Ecto neural progenitor cell (in vitro differentiated cells): ENCODE measurements at places on chromosomes 7 and 10.

DNA sequence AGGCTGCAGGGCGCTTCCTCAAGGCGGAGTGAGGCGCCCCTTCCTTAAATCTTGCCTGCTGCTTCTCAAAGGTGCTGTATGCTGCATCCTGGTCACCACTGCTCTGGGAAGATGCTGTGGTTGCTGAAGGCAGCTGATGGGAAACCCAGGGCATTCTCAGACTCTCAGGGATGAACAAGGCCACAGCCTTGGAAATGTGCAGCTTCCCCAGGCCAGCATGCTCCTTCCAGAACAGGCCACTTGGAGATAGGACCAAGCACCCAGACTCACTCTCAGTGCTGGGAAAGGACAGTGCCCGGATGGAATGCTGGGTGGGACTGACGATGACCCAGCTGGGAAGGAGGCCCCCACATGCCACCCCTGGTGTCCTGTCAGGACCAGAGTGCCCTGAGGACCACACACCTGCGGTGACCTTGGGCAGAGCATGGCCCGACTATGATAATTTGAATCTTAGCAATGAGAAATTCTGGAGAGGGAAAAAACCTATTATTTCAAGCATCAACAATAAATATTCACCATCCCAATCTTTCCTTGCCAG, 235.5 kb downstream of the TNS3 start:
- no peak for DNase-seq

DNA sequence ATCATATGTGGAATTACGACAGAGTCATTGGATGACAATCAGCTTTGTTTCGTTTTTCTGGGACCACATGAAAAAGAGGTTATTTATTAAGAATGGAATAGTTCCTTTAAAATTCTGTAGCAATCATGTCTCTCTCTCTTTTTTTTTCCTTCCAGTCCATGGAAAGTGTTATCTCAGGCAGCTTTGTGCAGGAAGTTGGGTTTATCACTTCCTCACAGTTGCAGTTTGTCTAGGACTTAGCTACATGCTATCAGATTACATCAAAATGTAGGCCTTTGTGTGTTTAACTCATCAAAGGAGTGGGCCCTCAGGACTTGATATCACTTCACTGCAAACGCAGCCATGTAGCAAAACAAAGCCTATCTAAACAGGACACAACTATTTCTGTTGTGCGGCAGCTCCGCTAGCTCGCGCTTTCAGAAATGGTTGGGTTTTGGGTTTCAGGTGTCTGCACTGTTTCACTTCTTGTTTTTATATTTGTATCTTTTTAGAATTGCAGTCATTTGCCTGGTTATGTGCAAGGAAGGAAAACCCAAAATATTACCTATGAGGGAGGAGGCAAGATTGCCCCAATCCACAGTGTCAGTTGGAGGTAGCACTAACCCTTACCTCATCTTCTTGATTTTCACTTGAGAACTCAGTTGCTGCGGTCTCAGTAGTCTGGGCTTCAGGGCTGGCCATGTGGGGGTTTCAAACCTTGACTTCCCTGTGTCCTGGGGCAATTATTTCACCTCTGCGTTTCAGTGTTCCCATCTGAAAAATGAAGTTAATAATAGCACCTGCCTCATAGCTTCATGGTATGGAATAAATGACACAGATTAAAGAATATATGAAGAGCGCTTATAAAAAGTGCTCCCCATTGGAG, 66.7 kb downstream of the HHEX start:
- DNase-seq, result peak; percentile 20

DNA sequence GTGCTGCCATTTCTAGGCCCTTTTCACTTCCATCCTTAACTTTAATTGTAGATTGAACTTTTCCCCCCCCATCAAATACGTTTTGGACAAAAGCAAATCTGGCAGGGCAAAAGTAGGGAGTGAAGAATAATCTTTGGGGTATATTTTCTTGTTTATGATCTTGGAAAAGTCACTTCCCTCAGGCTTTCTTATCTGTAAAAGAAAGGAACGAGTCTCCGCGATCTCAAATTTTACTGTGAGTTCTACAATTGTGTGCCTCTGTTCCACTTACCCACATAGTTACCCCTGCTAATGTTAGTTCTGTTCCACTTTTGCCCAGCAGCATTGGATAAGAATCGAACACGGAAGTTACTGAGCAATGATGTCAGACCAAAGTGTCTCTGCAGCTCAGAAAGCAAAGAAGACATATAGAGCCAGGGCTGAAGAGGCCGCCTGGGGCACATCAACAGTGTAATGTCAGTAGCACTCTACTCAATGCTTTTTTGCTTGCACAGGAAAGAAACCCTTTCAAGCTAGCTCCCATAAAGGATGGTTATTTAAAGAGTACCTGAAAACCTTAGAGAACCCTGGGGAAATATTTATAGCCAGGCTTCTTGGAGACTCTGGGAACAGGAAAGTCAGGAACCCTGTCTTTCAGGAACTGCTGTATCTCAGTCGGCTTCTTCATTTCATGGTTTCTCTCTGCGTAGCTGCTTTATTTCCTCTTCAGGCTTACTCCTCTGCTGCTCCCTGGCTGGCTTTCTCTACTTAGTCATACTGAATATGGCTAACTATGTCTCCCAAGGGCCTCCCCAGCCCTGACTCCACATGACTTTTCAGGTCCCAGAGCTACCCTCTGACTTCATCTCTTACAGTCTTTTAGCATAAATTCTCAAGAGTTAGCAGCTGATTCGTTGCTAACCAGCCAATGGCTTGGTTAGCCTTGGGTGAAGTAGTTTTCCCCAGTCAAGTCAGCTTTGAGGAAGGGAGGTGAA, 123.7 kb upstream of the FAM3C start:
- DNase-seq, result no peak

DNA sequence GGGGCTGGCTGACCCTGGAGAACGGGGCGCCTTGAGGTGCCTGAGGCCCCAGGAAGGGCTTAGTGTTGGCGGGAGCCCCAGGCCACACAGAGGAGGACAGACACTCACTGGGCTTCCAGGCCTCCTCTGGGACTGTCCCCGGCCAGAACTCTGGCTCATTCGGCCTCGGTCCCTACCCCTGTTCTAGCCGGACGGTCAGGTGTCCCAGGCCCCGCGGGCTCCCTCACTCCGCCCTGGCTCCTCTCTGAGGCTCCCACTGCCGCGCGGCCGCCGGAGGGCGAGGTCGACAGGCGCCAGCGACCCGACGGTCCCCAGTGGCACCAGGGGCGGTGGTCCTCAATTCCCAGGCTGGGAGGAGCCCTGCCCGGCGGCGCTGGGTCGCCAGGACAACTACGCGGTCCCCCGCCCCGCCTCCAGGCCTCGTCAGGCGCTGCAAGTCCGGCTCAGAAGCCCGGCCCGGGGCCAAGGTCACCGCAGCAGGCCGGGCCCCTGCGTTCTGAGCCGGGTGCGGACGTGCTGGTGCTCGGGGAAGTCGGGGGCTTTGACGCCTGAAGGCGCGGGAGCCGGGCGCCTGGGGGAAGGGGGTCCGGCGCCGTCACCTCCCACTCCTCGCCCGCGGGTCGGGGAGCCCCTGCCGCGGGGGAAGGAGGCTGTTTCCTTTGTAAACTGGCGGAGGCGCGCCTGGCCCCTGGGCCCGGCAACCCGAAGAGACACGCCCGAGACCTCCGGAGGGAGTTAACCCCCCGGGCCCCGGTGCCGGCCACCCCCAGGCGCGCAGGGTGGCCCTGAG, 1.1 kb upstream of the PWWP2B start:
- DNase-seq, result peak; percentile 84

- no peak for DNase-seq
Measured at GRCh38 chr10:123270806-123271205, 116.6 kb downstream of the BUB3 start.
